Posterior vena cava (tissue), 2 donors: ENCODE measurements at places on chromosomes 7 and 10.

DNA sequence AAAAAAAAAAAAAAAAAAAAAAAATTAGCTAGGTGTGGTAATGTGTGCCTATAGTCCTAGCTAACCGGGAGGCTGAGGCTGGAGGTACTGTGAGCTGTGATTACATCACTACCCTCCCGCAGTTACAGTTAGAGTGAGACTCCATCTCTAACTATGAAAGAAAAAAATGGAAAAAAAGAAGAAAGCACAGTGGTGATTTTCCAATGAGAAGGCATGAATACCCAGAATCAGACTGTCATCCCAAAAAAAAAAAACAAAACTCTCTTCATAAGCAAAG lies 269.9 kb upstream of the MKLN1 start:
- DNase-seq = no peak

- no peak for DNase-seq
Observed at GRCh38 chr10:103890194-103890658, 27.8 kb downstream of the STN1 start.

DNA sequence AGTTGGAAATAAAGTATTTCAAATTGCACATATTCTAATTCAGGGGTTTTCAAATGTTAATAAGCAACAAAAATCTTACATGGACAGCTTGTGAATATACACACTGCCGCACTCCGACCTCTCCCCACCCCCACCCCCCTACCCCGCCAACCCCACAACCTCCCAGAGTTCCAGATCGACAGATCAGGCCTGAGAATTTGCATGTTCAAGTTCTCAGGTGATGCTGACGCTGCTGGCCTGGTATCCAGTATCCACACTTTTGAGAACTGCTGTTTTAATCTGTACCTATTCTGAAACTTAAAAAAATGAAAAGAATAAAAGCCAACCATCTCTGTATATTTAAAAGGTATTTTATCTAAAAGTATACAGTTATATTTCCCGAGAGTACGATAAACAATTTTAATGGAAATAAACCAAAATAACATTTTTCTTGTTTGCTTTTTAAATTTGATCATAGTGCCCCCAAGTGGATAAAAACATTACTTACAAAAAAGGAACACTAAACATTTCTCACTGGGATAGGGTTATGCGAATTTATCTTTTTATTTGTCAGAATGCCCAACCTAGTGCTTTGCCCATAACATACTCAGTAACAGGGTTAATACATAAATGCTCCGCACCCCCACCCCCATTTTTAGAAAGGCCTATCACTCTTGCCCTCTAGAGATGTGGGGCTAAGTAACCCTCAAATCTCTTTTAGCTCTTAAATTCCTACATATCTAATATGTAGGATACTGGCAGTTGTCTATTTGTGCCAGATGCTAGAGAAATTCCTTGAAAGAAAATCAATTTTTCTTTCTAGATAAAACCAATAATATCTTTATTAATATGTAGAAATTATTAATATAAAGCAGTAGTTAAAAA lies 166.3 kb downstream of the RNF133 start:
- DNase-seq = no peak

DNA sequence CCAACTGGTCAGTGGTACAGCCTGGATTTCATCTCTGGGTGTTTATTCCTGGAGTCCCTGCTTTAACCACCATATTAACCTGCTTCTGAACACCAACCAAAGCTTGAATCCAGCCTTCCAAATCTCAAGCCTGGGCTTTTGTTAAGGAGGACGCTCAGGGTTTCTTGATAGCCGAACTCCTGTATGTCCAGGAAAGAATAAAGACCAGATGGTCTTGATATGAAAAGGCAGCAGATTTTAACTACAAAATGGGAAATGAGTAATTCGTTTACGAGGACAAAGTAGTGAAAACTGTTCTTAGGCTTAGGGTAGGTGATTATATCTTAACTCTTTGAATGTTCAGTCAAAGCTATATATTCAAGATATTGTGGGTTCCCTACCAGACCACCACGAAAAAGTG lies 129.1 kb upstream of the INSYN2A start:
- DNase-seq = no peak

DNA sequence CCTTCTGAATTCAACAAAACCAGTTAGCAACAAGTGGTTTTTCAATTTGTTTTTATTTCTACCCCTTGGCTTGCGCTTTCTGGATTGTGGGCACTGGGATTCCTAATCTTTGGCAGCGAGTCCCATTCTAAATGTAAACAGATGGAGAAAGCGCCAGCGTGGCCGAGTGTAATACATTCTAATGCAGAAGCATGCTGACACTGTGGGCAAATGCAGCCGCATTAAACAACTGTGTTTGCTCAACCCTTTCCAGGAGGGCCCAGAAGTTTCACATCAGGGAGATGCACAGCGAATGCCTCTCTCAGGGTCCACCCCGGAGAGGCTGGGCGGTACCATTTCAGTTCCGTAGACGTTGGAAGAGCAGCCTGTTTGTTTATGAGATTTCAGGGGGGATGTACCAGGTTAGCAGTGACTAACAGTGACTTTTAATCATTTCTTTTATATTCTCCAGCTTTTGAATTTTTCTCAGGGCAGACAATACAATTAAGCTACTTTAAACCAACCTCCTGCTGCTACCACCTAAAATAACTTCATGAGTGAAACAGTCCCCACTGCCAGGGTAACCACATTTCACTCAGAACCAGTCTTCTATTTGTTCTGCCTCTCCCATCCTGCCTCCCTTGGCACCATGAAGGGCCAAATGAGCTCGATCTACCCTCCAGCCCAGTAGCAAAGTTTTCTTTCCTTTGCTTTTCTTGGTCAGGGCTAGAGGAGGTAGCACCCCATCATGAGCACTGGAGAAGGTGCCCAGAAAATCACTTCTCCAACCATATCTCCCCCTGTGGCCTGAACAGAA lies 164.2 kb upstream of the ITGB1 start:
- DNase-seq = no peak

- no peak for DNase-seq
Observed at GRCh38 chr10:50832171-50832751, 53.2 kb downstream of the A1CF start.

GRCh38 chr10:59891936-59892335 lies 14.4 kb downstream of the CCDC6 start:
- no peak for DNase-seq

- DNase-seq = no peak
Observed at GRCh38 chr7:51007551-51008505, 225.1 kb upstream of the GRB10 start.

DNA sequence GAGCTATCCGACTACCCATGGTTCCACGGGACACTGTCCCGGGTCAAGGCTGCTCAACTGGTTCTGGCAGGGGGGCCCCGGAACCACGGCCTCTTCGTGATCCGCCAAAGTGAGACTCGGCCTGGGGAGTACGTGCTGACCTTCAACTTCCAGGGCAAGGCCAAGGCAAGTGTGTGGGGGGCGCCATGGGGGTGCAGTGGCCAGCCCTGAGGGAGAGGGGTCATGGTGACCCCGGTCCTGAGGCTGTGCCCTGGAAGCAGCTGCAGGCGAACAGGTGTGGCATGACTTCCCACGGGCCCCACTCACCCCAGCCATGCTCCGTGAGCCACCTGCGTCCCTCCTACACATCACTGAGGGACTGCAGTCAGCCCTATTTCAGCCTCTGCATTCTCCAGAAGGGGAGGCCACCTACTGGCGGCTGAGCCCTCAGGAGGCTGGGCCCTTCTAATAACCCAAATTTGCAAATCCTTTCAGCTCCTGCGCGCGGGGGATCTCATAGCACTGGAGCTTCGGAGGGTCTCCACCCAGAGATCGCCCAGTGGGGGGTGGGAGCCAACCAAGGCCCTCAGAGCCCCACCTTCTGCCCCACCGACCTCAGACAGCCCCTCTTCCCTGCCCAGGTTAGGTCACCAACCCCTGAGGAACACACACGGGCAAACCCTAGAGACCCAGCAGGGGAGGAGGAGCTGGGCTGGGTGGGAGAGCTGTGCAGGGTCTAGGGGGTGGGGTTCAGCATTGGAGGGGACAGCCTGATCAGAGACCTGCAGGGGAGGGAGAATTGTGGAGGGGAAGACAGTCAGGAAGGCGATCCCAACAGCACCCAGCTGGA lies 30.8 kb downstream of the SH2B2 start:
- DNase-seq = peak; percentile 77

- DNase-seq = no peak
Observed at GRCh38 chr10:17212802-17213221, 11.3 kb upstream of the TRDMT1 start.

GRCh38 chr7:124914298-124914697 lies 15.3 kb downstream of the POT1 start:
- DNase-seq = no peak

- no peak for DNase-seq
Observed at GRCh38 chr10:5779730-5780129, 33.5 kb downstream of the GDI2 start.

DNA sequence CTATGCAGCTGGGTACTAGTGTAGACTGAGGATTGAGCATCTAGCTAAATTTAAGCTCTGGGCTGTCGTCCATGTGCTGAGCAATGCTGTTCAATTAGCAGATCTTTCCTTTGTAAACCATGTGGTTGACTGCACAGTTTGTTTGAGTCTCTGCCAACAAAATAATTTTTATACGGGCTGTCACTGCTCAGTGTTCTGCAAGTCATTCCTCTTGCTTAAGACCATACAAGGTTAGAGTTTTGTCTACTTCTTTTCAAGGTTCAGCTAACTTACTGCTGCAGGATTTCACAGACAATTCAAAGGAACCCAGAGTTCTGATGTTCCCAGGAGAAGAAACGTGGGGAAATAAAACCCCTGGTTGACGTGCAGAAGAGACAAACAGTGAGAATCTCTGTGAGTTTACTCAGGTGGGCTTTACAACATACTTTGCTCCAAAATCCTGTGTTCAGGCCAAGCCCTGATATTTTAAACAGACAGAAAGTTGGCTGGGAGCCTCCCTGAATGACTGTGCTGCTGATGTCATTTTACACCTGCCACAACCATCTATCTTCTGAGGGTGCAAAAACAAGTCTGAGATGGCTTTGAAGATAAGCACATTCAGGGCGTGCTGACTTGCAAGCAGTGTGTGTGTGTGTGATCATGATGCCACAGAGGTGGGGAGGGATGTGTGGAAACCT lies 177.1 kb upstream of the SVIL start:
- DNase-seq = no peak

- DNase-seq = no peak
Observed at GRCh38 chr7:114439581-114439980, 25.0 kb downstream of the FOXP2 start.

GRCh38 chr10:6035101-6035834 lies 26.9 kb downstream of the IL2RA start:
- DNase-seq = no peak
